ENCODE measurements at places on chromosomes 3 and 15.

- DNase-seq, result no peak
Measured at GRCh38 chr15:92117261-92117731, 263.8 kb downstream of the SLCO3A1 start.

DNA sequence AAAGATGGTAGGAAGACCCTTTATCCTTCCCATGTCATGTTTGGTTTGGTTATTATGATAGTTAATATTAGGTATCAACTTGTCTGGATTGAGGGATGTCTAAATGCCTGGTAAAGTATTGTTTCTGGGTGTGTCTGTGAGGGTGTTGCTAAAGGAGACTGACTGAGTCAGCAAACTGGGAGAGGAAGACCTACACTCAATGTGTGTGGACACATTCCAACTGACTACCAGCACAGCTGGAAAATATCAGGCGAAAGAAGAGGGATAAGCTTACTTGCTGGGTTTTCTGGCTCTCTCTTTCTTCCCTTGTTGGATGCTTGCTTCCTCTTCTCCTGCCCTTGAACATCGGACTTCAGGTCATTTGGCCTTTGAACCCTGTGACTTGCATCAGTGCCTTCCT, 1227.6 kb upstream of the EPHA6 start:
- DNase-seq, result no peak

DNA sequence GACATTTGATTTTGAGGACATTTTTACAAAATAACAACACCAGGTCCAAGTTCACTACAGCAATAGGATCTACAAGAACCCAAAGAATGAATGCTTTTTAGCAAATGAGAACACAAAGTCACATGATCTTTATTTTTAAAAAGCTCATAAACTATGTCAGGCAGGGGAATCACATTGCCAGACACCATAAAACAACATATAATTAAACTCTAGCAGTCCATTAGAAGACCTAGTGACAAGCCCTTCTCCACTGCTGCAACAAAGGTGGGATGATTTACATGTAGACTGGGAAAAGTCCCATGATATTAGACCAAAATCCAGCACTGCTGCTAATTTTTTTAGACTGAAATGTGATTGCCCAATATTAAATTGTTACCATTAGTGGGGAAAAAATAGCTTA, 92.6 kb downstream of the FHIT start:
- DNase-seq, result no peak

- DNase-seq, result no peak
Measured at GRCh38 chr15:63384906-63385305, 3.3 kb upstream of the CA12 start.

DNA sequence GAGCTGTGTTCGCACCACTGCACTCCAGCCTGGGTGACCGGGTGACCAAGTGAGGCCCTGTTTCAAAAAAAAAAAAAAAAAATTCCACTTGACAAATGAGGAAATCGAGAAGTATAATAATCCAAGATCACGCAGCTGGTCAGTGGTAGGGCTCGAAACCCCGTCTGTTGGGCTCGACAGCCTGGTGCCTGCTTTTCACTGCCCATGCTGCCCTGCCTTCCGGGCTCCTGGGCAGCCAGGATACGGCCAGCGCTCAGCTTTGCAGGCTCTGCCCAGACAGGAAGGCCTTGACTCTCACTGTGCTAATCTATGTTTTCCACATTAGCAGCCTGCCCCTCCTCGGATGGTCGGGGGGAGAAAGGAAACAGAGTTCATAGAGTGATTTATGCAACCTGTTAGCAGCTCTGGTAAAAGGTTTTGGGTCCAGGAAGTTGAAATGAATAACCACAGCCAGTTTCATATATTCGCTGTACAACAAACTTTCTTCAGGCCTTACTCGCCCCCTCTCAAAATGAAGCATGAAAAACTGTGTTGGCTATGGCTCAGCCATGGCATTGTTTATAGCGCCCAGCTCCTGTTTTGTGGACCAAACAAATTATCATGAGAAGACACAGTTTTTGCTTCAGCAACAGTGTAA, 108.8 kb downstream of the XXYLT1 start:
- no peak for DNase-seq

- no peak for DNase-seq
Measured at GRCh38 chr3:31450345-31450744, 82.4 kb upstream of the STT3B start.

DNA sequence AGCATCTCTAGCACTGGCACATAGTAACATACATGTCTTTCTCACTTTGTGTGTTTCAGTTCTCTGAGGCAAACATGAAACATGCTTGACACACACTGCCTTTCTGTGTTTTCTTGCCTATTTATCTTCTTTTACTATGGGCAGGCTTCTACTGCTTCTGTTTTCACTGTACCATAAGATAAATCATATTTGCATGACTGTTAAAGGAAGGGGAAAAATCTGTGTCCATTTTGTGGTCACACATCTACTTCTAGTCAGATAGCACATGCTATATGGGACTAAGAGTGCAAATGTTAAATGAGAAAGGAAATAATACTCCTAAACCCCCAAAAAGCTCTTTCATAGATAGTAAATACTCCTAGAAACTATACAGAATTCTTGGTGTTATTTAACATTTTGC, 386.4 kb downstream of the ZBTB20 start:
- DNase-seq, result no peak

GRCh38 chr3:151085889-151086483, 522 bp downstream of the MED12L start:
- no peak for DNase-seq

GRCh38 chr3:66037330-66037985, 1.3 kb downstream of the MAGI1 start:
- DNase-seq, result peak; percentile 39

- DNase-seq, result no peak
Measured at GRCh38 chr3:48960841-48961413, 29.1 kb upstream of the P4HTM start.

DNA sequence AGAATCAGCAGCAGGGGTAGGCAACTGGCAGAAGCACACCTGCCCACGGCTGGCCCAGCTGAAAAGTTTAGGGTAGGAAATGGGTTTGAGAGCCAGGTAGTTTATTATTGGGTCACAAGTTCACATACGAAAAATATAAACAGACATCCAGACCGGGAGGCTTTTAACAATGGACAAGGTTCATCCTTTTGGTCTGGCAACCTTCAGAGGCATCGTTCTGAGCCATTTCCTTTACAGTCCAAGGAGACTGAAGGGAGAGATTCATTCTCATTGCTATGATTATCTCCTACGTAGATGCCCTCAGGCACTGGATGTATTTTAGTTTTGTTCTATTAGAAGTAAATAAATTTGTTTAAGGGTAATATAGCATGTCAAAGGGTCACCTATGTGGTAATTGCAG, 248.0 kb upstream of the THBS1 start:
- no peak for DNase-seq

DNA sequence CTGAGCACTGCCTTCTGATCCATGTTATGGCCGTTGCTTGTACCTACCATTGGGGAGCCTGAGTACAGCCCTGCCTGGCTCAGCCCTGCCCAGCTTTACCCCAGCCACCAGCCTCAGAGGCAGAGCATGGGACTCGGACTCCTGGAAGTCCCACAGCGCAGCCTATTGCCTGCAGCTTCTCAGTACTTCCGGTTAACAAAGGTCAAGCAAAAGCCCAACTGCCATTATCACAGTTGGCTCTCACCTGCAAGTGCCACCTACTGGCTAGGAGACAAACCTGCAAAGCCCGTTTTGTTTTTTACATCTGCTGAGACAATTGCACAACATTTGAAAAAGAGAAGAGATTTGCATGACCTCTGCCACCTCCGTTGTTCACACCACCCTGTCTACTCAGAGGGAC, 1081.7 kb downstream of the NAALADL2 start:
- DNase-seq, result no peak

- no peak for DNase-seq
Measured at GRCh38 chr3:170368921-170369320, 11.4 kb downstream of the SKIL start.

- no peak for DNase-seq
Measured at GRCh38 chr3:51396401-51396800, 5.3 kb downstream of the RBM15B start.

GRCh38 chr3:131883086-131883485, 151.7 kb downstream of the CPNE4 start:
- no peak for DNase-seq

DNA sequence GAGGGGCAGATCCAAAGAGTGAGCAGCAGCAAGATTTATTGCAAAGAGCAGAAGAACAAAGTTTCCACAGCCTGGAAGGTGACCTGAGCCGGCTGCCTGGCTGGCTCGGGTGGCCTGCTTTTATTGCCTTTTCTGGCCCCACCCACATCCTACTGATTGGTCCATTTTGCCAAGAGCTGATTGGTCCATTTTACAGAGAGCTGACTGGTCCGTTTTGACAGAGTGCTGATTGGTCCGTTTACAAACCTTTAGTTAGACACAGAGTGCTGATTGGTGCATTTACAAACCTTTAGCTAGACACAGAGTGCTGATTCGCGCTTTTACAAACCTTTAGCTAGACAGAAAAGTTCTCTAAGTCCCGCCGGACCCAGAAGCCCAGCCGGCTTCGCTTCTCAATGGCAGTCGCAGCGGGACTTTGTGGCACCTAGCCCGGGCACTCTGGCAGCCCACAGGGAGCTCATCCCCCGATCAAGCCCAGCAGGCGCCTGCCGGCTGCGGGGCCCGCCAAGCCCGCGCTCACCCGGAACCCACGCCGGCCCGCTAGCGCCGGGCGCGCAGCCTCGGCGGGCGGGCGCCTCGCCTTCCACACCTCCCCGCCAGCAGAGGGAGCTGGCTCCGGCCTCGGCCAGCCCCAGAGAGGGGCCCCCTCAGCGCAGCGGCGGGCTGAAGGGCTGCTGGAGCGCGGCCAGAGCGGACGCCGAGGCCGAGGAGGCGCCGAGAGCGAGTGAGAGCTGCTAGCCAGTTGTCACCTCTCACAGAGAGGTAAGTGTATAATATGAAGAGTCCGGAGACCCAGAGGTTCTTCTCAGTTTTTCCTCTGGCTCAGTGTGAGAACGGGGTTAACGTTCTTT, 339.2 kb downstream of the CHL1 start:
- DNase-seq, result no peak

DNA sequence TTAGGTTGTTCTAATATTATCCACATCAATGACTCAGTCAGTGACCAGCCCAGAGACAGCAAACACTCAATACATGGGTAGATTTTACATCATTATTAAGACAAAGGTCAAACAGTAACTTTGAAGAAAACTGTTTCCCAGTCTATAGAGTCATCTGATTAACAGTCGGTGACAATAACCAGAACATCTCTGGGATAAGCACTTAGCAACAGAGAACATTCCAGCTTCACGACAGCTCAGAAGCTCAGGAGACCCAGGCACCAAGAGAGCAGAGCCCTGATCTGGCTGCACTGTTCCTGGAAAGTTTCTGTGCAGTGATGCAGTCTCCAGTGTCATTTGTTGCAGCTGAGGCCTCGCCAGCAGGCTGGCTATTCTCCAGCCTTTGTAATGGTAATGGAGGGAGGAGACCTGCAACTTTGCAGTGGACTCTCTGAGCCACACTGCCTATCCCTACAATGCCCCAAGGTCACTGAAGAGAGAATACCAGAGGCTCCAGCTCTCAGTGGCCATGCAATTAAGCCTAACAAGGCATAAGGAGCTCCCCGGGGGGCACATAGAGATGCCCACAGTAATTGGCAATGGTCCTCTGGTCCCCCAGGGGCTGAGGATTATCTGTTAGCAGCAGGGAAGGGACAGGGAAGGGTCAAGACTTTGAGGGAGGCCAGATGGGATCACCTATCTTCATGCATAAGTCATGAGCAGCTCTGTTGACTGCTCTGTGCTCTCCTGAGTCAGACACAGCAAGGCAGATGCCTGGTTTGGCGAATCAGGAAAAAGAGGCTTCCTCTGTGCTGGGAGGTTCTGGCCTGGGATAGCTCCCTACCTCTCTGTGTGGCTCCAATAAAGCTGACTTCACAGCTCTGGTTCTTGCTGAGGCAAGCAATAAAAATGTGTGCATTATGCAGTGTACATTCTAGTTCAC, 163.6 kb downstream of the CTNNB1 start:
- DNase-seq, result no peak

DNA sequence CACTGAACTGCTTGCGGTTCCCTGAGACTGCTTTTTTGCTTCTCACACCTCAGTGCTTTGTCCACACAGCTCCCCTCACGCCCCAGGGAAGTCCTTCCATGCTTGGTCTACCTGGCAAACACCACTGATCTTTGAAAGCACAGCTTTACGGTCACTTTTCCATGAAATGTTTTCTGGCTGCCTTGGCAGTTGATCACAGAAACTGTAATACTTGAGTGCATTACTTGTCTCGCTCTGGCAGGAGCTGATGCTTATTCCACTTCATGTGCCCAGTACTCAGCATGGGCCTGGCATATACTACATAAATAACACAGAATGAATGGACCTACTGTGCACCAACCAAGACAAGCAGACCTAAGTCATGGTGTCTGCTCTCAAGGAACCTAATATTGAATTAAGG, 121.1 kb downstream of the MEX3B start:
- DNase-seq, result no peak

- no peak for DNase-seq
Measured at GRCh38 chr3:126129398-126129891, 45.5 kb upstream of the SLC41A3 start.

DNA sequence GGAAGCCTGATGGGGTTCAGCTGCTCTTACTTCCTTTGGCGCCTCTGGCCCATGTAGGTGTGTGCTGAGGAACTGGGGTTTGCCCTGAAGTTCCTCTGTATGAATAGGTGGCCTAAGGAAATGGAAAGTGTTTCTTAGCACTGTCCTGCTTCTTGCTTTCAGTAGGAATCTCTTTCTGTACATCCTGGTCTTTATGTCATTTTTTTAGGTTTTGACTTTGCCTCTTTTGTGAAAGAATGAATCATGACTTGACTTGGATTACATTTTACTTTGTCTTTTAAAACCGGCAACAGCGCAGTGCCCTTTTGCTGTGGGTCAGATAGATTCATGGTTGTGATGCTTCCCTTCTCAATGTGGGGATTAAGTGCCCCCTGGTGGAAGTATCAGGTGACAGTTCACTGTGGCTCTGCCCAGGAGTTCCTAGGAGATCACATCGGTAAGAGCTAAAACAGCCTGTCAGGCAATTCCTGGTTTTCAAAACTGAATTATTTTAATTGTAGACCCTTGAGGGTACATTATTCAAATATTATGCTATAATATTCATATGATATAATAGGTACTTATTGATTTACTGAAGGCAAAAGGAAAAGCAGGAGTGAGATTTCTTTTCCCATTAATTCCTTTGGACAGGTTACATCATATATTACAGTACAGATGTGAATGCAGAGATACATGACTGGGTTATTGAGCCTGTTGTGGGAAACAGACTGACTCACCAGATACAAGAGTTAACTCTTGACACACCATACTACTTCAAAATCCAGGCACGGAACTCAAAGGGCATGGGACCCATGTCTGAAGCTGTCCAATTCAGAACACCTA, 95.4 kb downstream of the HCN4 start:
- peak; percentile 35 for DNase-seq

GRCh38 chr3:127014536-127015281, 31.8 kb downstream of the PLXNA1 start:
- DNase-seq, result no peak

GRCh38 chr3:145013931-145014330, 1042.3 kb downstream of the DIPK2A start:
- DNase-seq, result no peak

- peak; percentile 5 for DNase-seq
Measured at GRCh38 chr3:156477323-156477722, 77.6 kb downstream of the SSR3 start.

GRCh38 chr3:39211332-39212130, 19.1 kb upstream of the XIRP1 start:
- DNase-seq, result no peak

GRCh38 chr3:71454512-71455403, 128.8 kb downstream of the FOXP1 start:
- no peak for DNase-seq

- DNase-seq, result no peak
Measured at GRCh38 chr15:78389738-78390137, 48.3 kb upstream of the IREB2 start.

Measured in large intestine (tissue), 12 donors.